Left ventricle myocardium inferior (tissue), 1 donor: ENCODE measurements at places on chromosomes 12 and 14.

DNA sequence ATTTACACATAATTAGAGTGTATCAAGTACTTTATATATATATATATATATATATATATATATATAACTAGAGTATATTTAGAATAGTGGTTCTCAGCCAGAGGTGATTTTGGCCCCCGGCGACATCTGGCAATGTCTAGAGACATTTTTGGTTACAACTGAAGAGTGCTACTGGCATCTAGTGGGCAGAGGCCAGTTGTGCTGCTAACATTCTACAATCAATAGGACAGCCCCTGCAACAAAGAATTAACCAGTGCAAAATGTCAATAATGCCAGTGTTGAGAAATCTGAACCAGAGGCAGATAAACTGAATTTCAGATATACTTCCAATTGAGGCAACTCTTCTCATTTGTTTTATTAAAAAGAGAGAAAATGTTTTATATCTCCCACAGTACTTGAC lies 8.9 kb downstream of the GTF2A1 start:
- DNase-seq: peak; percentile 30

GRCh38 chr12:13606290-13606689 lies 375.1 kb downstream of the GRIN2B start:
- no peak for DNase-seq

- no peak for DNase-seq
These were observed 54.9 kb downstream of the SMUG1 start for GRCh38 chr12:54133772-54134375.

GRCh38 chr12:52271158-52271557 lies 3.3 kb upstream of the KRT86 start:
- DNase-seq: no peak

DNA sequence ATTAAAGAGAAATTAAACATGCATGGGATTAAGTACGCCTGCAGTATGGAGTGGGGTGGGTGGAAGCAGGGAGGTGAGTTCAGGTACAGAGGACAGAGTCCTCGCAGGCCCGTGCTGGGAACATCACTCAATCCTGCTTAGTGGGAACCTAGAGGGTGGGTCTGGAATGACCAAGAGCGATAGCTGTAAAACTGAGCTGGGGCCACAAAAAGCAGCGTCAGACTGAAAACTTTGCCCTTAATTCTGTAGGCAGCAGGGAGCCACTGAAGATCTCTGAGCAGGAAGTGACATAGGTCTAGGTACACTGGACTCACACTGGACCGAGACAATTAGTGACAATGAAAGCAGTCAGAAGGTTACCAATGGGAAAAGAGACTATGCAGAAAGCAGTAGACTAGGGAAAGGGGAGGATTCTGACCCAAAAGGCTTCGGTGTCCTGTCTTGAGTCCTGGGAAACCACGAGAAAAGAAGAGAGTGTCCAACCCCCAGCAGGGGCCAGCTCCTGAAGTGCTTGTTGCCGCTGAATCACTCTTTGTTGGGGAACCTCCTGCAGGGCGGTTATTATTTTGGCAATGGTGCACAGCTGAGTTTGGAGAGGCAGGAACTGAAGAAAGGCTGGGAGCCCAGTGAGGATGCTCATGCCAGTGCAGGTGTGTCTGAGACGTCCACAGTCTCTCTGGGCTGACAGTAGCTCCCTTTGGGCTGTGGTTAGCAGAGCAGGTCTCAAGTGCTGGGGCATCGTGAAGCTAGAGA lies 97.4 kb downstream of the PLXNC1 start:
- no peak for DNase-seq
